ENCODE measurements at places on chromosomes 3 and 15. TPM values are rescaled to one million over a fixed set of nuclear protein-coding genes. Genes with fewer than 3 reads are reported as not detected.

- no peak for DNase-seq
Observed at GRCh38 chr15:87877114-87877810, 379.3 kb downstream of the NTRK3 start.

DNA sequence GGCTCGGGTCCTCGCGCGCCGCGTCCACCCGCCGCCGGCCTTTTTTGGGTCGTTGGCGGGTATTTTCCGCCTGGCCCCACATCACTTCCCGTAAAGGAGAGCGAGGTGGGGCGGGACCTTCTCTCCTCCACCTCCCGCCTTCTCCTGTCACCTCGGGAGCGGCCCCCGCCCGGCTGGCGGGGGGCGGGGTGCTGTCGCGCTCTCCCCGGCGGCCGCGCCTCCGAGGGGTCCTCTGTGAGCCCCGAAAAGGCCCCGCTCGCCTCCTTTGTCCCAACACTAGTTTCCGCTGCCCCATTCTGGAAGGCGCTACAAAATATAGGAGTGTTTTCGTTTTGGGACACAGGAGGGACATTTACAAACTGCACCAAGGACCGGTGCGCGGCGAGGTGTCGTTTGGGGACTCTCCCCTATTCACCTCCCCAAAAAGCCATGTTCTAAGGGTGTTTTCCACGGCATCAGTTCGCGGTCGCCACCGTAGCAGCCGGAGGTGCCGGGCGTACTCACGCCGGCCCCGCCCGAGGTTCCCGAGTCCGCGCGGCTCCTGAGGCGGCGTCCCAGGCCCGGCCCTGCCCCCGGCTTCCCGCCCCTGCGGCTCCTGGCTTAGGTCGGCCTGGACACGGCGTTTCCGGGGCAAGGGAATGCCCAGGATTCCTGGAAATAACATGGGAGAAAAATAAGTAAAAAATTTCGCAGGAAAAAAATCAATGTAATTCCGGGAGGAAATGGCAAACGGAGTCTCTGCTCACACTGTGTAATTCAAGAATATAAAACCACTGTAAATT, at the start of gene RAB27A:
Gene RAB27A (minus strand): TSS at position 68 of the 782 bp plus-strand sequence. CDS start 54,879 bp downstream, outside the sequence.
- DNase-seq: peak; percentile 69

GRCh38 chr3:179796421-179796820, 143.6 kb downstream of the USP13 start:
- no peak for DNase-seq

DNA sequence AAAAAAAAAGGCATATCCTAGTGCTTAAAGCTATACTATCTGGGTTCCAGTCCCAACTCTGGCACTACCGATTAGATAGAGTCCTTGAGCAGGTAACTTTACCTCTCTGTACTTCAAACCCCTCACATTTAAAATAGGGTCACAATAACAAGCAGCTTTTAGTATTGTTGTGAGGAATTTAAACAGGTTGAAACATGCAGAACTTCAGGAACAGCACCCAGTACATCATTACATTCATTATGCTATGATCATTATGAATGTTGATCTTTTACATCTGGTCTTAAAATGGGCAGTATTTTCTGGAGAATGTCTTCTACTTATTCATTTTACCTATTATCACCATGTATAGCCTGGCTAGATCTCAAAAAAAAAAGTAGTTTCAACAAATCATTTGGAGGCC, 176.1 kb upstream of the CCDC54 start:
- no peak for DNase-seq

GRCh38 chr3:32140943-32141342, 34.5 kb downstream of the GPD1L start:
- DNase-seq: no peak

- no peak for DNase-seq
Observed at GRCh38 chr3:83515123-83515522, 1443.7 kb upstream of the CADM2 start.

DNA sequence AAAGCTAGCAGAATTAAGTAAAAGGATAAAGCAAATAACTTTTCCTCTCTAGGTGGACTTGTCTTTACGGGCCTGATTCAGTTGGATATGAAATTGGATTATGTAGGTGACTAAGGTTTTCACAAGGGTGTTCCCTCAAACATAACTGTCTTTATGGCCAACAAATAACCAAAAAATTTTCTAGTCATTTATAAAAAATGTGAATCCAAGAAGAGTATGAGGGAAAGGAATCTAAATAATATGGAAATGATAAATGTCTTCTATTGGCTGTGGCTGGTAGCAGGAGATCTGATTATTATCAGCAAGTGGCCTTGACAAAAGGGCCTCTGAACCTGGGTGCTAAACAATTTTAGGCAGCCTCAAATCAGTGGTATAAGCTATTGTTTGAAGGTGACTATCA, 594.0 kb upstream of the UBE2E2 start:
- no peak for DNase-seq

- DNase-seq: no peak
Observed at GRCh38 chr15:88835119-88835518, 31.9 kb downstream of the ACAN start.

- DNase-seq: no peak
Observed at GRCh38 chr3:8524249-8524648, 22.6 kb downstream of the LMCD1 start.

- no peak for DNase-seq
Observed at GRCh38 chr3:115254492-115255196, 107.6 kb upstream of the ZBTB20 start.

GRCh38 chr15:96849271-96849900, 518.9 kb downstream of the NR2F2 start:
- no peak for DNase-seq

GRCh38 chr3:112744825-112745566, 101.7 kb downstream of the CD200R1L start:
- DNase-seq: peak; percentile 84

DNAJA4 gene
- polyA plus RNA-seq: 77.5 TPM

MNS1 gene
- polyA plus RNA-seq: 5.1 TPM

ZPLD1 gene
- polyA plus RNA-seq: not detected

GABRA5 gene
- not detected for polyA plus RNA-seq

ZMYND10 gene
- 1.4 TPM for polyA plus RNA-seq

GOLGA6B gene
- not detected for polyA plus RNA-seq

MYO5C gene
- 9.4 TPM for polyA plus RNA-seq

EXOG gene
- polyA plus RNA-seq: 17.4 TPM

Data from hindlimb muscle (tissue), 1 donor.